ENCODE measurements at places on chromosomes 1 and 21.
A peak's percentile ranks its signal among the peaks of the same experiment; 100 is the strongest.

GRCh38 chr1:97632776-97633175 is 288.1 kb downstream of the DPYD start:
- no peak for DNase-seq

- no peak for DNase-seq
Observed at GRCh38 chr1:206080026-206080820, 27.2 kb downstream of the RHEX start.

- no peak for DNase-seq
Observed at GRCh38 chr1:234730475-234730769, 120.4 kb upstream of the IRF2BP2 start.

GRCh38 chr1:201002510-201002909 is 21.0 kb downstream of the KIF21B start:
- no peak for DNase-seq

- DNase-seq: no peak
Observed at GRCh38 chr1:224524679-224525078, 90.1 kb upstream of the WDR26 start.

GRCh38 chr1:211783897-211784296 is 46.7 kb downstream of the LPGAT1 start:
- no peak for DNase-seq

DNA sequence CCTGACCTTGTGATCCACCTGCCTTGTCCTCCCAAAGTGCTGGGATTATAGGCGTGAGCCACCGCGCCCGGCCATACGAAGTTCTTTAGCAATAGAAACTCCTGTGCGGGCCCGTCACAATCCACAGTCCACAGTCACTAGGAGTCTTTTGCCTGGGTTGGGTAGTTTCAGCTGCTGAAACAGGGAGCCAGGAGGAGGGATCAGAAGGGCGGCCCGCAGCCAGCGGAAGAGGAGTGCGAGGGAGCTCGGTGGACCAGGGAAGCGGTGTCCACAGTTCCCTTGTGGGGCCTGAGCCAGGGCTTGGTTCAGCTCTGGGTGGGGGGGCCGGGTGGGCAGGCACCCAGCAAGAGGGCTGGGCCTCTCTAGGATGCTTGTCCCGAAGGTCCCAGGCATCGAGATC is 17.9 kb upstream of the HSPG2 start:
- no peak for DNase-seq

GRCh38 chr1:32321712-32322291 is 14.2 kb downstream of the MARCKSL1 start:
- DNase-seq: no peak

DNA sequence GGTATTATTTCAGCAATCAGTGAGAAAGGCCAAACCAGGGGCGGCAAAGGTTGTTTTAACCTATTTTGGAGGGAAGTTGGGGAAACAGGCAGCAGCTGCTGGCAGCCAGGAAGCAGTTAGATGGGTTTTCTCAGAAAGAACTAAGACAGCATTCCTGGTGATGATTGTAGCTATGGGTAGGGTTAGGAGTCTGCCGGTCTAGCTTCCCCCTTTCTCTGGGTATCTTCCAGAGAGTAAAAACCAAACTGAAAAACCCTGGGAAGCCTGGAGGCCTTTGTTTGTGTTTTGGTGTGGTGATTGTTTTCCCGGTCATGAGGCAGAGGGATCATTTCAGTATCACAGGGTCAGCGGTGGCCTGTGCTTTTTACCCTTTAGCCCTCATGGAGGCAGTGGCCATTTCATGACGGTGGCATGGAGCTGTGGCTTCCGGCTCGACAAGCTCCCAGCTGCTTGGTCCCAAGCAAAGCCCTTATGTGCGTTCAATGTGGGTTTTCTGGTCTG is 19.5 kb upstream of the TNFRSF1B start:
- DNase-seq: no peak

- DNase-seq: no peak
Observed at GRCh38 chr1:244710474-244711062, 57.6 kb downstream of the DESI2 start.

DNA sequence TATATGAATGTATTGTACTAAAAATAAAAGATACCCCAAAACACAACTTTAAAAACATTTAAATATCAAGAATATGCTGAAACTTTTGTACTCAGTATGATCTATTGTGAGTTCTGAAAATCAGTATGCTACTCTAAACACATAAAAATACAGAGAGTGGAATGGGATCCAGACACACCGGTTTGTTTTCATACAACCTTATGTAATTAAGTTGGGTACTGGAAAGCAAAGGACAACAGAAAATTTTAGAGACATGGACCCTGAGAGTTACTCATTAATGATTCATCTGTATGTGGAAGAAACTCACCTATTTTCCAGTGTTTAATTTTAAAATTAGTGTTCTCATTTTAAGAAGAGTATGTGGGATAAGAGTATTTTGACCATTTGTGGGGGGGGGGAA is 927 bp upstream of the CFHR3 start:
- DNase-seq: no peak

DNA sequence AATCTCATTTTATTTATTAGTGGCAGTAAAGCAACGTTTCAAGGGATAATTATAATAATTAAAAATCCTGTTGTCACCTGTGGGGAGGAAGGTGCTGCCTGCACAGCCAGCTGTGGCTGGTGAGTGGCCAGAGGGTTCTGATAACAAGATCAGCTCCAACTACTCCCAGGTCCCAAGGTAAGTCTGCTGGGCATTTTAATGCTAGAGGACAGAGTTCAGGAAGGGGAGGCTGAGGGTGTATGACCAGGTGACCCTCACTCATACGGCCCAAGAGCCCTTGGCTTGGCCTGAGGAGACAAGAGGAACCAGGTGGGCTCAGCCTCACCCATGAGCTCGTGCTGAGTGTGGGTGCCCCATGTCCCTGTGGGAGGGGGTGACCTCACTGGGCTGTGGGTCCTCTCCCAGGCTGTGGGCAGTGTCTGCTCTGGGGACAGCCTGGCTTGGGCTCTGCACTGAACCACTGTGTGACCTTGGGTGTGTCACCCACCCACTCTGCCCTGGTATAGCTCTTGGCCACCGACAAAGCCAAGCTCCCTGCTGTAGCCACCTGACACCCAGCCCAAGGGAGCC is 223.8 kb downstream of the PTPRU start:
- no peak for DNase-seq

- no peak for DNase-seq
Observed at GRCh38 chr1:154533952-154534844, 24.3 kb downstream of the UBE2Q1 start.

GRCh38 chr1:162090378-162090777 is 20.9 kb downstream of the NOS1AP start:
- no peak for DNase-seq

DNA sequence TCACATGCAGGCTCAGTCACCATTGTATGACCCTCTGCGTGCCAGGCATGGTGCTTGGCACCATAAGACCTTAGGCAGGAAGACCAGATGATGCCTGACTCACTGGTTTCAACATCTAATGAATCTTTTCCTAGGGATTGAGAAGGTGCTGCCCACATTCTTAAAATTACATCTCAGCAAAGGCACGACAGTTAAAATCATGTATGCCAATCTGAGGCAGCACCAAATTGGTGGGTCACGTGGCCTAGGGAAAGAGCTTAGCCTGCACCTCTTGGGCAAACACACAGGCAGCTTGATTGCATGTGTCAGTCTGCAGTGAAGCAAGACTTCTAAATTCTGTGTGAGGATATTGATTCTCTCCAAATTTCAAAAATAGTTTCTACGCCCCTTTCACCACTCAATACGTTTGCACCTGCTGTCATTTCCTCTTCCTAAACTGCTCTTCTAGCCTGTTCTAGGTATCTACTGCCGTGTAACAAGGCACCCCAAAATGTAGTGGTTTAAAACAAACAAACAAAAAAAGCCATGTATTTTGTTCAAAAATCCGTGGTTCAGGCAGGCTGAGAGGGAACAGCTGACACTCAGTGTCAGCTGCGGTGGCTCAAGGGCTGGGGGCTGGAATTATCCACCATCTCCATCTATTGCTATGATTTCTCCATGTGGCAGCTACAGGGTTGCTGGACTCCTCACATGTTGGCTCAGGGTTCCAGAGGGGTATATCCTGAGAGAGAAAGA is 160.2 kb upstream of the FGGY start:
- no peak for DNase-seq

GRCh38 chr1:29496701-29497100 is 260.4 kb downstream of the PTPRU start:
- DNase-seq: no peak

- no peak for DNase-seq
Observed at GRCh38 chr21:40445349-40445921, 401.5 kb downstream of the DSCAM start.

DNA sequence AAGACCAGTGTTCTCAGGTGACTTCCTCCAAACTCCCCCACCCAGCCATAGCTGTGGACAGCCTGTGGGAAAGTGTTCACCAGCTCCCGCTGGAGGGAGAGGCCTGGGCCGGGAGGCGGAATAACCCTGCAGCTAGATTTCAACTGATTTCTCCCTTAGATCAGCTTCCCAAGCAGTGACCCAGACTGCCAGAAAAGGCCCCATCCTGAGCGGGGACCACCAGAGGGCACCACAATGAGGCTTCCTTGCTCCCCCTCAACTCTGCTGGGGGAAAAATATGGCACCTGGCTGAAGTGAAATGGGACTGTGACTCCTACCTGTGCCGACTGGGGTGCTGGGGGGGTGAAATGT is 50.8 kb downstream of the RHBG start:
- DNase-seq: peak; percentile 16

DNA sequence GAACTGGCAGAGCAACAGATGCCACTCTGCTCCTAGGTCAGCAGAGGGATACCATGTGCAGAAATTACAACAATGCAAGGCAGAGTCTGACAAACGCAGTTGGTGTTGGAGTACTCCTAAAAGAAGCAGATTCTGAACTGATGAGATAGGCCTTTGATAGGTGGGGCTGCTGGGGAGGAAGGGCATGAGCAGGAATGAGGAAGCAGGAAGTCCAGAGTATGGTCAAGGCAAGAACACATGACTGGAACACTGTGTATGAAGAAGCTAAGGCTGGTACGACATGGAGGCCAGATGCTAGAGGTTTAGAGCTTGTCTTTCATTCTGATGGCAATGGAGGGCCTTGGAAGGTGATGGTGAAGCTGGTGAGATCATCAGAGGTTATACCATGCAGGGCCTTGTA is 11.5 kb upstream of the THRAP3 start:
- DNase-seq: no peak

- no peak for DNase-seq
Observed at GRCh38 chr1:196733091-196733970, 41.3 kb upstream of the CFHR3 start.

DNA sequence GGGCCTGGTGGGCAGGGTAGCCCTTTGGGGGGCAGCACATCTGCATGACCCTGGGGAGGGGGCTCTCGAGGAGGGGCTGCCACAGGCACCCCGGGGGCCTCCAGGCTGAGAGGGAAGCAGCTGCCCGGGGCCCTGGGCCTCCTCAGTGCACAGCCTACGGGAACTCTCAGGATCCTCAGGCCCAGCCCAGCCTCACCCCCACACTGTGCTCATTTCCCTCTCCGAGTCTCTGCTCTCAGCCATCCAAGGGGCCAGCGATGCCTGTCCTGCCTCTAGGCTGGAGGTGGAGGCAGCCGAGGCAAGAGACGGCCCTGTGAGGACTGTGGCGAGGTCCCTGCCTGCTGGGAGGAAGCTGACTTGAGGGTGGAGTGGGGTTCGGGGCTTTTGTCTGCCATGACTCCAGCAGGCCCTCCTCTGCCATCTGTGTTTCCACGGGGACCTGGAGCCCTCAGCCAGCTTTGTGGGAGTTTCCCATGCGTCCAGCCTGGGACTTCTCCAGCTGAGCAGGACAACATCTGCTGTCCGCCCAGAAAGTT is 7.2 kb upstream of the PLEKHG5 start:
- no peak for DNase-seq

GRCh38 chr1:198543670-198544260 is 3.3 kb upstream of the ATP6V1G3 start:
- DNase-seq: no peak

GRCh38 chr1:53449021-53449420 is 10.2 kb upstream of the DMRTB1 start:
- DNase-seq: no peak

- DNase-seq: no peak
Observed at GRCh38 chr1:167893798-167894197, 20.1 kb downstream of the ADCY10 start.

DNA sequence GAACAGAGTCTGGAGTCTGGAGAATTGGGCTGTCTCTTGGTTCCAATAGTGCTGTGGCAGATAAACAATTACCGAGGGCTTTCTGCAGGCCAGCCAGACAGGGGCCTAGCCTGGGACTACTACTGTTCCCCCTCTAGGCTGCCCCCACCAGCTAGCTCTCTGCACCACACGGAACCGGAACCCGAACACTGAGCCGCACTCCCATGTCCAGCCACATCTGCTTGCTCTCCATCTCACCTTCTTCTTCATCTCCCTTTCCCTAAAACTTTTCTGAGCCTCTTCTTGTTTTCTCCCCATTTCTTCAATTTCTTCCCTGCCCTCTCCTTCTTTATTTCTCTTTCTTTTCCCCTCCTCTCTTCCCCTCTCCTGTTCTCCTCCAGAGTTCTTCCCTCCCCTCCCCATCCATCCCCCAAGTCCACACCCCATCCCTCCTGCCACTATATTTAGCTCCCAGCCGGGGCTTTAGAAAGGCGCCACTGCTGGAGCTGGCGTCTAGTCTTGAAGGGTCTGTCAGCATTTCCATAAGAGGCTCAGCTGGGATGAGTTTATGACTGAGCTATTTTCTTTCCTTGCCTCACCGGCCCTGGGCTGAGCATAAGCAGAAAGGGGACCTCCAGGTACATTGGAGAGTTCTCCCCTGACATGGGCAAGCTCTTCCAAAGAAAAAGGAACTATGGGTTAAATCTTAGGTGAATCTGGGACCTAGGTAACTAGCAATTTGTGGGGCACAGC is 25.7 kb upstream of the ATP2B4 start:
- no peak for DNase-seq

DNA sequence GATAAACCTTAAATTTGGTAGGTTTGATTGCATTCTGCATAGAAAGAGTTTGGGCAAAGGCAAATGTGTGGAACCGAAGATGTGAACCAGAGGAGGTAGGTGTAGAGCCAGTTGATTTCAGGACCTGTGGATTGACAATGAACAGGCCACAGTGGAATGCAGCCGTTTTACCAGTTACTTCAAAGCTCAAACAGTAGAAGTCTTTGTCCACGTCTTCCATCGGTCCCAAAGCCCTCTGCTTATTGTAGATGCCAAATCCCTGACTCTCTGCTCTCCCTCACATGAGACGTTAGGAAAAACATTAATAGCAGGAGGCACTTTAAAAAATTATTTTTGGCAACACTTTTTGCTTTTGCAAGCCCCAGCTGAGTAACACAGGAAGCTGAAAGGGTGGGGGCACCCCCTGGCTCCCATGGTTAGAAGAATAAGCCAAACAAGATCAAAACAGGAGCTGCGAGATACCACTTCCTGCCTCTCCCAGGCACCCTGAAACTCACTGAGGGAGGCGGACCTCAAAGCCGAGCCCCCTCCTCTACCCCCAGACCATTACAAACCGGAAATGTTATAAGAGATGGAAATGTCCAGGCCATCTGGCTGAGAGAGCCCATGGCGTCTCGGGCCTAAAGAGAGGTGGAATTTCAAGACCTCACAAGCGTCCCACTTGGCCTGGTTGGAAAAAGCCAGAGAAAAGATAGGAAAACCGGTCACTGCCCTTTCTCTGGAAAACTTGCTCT is 13.5 kb downstream of the TRAF3IP3 start:
- DNase-seq: peak; percentile 62

GRCh38 chr1:115908565-115909274 is 67.6 kb upstream of the SLC22A15 start:
- DNase-seq: no peak
